ENCODE measurements at places on chromosomes 6 and 20.

DNA sequence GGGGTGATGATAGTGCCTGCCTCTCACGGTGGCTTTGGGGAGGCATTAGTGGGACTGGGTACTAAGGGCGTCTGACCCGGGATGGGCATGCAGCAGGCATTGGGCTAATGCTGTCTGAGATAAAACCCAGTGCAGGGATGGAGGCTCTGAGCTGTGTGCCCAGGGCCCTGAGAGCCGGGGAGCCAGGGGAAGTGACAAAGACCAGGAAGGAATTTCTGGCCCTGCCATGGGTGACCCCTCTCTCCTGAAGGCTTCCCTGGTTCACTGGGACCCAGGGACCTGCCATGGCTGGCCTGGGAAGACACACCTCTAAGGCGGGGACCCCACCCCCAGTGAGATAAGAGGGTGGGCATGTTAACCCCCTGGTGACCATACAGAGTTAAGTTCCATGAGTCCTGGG is 3.9 kb upstream of the GATA5 start:
- no peak for DNase-seq

- no peak for DNase-seq
Measured at GRCh38 chr6:137866200-137866913, 702 bp upstream of the TNFAIP3 start.

DNA sequence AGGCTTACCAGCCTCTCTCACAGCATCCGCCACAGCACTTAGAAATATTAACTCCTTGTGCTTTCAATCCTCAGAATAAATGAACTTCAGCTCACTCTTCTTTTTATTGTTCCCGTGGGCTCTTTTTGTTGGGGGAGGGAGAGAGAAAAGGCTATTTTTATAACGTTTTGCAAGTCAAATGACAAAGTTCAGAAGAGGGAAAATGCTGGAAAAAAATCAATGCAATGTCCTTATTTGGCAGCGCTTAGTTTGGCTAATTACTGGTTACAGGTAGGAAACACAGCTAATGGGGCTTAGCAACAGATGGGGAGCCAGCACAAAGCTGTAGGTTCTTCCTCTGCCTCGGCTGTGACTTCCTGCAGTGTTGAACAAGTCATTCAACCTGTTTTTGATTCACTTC is 1067.0 kb upstream of the MAP3K7 start:
- no peak for DNase-seq

DNA sequence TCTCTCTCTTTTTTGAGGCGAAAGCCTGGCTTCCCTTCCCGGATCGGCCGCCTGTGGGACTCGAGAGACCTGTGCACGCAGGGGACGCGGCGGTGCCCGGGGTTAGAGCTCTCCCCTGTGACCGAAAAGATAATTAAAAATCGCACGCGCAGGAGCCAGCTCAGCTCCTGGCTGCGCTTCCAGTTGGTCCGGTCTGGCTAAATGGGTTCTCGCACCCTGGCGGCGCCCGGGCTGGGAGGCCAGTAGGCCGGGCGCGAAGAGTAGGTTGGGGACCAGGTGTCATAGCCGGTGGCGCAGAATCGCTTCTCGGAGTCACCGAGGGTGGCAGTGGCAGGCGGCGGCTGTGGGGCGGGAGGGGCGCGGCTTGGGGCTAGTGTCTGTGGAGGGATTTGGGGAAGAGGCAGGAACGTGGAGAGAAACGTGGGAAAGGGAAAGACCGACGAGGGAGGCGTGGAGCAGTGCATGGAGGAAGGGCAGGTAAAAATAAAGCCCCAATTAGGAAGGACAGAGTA is 41.9 kb upstream of the SUPT3H start:
- peak; percentile 55 for DNase-seq

GRCh38 chr6:4916954-4917561 is 86.8 kb downstream of the RPP40 start:
- no peak for DNase-seq

- no peak for DNase-seq
Measured at GRCh38 chr6:11425431-11425871, 112.1 kb upstream of the TMEM170B start.

DNA sequence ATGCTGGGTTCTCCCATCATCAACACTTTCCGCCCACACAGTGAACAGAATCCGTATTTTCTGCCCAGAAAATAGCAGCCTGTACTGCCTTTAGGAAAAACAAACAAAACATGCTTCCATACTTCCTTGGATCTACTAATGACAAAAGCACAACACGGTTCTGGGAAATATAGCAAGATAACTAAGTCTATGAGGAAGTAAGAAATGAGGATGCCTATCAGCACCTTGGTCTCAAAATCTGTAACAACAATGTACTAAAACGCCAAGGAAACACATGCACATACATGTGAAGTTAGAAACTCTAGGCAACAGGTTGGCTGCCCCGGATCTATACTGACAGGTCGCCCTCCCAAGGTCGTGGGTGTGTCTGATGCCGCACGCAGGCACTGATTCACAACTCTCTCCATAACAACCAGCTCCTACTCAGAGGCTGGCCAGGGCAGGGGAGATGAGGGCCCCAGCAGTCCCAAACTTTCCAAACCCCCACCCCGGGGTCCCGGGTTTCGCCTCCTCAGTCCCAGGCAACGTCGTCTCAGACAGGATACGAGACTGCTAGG is 710 bp downstream of the BTBD9 start:
- peak; percentile 67 for DNase-seq

DNA sequence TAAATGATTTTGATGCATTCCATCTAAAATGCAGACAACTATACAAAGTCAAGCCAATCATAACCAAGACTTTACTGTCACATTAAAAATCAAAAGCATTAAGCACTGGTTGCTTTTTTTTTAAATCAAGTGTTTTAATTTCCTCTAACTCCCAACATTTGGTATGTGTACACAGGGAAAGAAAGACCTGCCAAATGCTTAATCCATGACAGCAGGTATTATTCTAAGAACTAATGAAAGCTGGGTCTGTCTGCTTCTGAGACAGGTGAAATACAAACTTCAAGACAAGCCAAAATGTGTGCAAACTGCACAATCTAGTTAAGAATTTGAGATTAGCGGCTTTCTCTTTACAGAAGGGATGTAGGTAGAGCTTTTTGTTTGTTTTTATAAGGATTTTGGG is 126.1 kb downstream of the GMDS start:
- DNase-seq = no peak

DNA sequence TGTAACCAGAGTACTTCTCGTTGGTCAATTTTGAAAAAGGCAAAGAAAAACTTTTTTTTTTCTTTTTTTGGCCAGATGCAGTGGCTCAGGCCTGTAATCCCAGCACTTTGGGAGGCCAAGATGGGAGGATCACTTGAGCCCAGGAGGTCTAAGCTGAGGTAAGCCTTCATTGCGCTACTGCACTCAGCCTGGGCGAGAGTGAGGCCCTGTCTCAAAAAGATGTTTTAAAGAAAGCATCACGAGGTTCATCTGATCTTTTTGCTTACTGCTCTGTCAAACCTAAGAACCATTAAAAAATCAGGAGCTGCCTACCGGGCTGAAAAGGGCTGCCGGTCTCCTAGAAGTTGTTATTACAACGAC is 607 bp downstream of the LYRM2 start:
- no peak for DNase-seq

Data from activated naive CD4-positive, alpha-beta T cell treated with anti-CD3 and anti-CD28 coated beads, Interleukin-2, amount 50 U/mL, for 16 hours (primary cell).